ENCODE measurements at places on chromosomes 11 and 22. TPM values are rescaled to one million over a fixed set of nuclear protein-coding genes. Genes with fewer than 3 reads are reported as not detected.

The FGF3 gene
- total RNA-seq = not detected

The UCP2 gene
- 199 TPM for total RNA-seq

The STIP1 gene
- 303 TPM for total RNA-seq

The ACTN3 gene
- total RNA-seq = not detected

The OPCML gene
- total RNA-seq = not detected

GRCh38 chr11:2383852-2384804 is 7.0 kb downstream of the CD81 start:
- peak overlapping the region; percentile 22 for H3K4me3 ChIP-seq
- H3K4me1 ChIP-seq = peaks cover 62% of the 10 kb centered on the region
- H3K36me3 ChIP-seq = peaks cover 5% of the 10 kb centered on the region
- H3K27ac ChIP-seq = peak overlapping the region; percentile 84

The TMEM184B gene
- 35.5 TPM for total RNA-seq

DNA sequence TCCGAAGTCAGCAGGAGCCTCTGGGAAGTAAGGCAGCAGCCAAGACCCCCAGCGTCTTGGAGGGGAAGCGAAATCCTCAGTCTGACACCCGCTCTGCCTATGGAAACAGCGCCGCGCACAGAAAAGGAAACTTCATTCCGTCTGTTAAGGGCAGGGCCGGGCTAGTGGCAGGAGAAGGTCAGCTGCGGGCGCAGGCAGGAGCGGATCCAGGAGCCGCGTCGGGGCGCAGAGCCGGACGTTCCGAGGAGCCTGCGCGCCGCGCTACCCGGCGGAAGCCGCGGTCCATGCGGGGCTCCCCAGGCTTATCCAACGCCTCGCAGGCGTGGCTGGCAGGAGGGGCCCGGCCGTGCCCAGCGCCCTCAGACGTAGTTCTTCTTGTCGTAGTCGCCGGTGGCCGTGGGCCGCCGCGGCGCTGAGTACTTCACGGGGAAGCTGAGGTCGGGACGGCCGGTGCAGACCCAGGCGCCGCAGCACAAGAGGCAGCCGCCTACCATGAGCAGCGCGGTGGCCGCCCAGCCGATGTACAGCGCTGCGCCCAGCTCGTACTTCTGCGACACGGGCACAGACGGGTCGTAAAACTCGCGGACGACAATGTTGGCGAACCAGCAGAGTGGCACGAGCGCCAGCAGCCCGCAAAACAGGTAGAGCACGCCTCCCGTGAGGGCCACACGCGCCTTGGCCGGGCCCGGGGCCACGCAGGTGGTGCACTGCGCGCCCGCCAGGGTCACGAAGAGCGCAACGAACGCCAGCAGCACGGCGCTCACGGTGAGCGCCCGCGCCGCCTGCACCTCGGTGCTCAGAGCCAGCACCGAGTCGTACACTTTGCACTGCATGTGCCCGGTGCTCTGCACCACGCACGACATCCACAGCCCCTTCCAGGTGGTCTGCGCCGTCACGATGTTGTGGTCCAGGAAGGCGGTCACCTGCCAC is 705 bp downstream of the CLDN5 start:
- no peak overlapping the region for H3K4me3 ChIP-seq
- H3K36me3 ChIP-seq = peaks cover 5% of the 10 kb centered on the region
- peaks cover 13% of the 10 kb centered on the region for H3K4me1 ChIP-seq
- peaks cover 32% of the 10 kb centered on the region for H3K27me3 ChIP-seq
- no peak for DNase-seq
- no peak overlapping the region for H3K27ac ChIP-seq

GRCh38 chr11:75910426-75911145 is 95.6 kb downstream of the UVRAG start:
- DNase-seq = no peak
- no peak overlapping the region for H3K4me3 ChIP-seq
- no peak overlapping the region for H3K27ac ChIP-seq
- H3K27me3 ChIP-seq = peaks cover 8% of the 10 kb centered on the region
- peaks cover 32% of the 10 kb centered on the region for H3K36me3 ChIP-seq
- peaks cover 28% of the 10 kb centered on the region for H3K4me1 ChIP-seq

DNA sequence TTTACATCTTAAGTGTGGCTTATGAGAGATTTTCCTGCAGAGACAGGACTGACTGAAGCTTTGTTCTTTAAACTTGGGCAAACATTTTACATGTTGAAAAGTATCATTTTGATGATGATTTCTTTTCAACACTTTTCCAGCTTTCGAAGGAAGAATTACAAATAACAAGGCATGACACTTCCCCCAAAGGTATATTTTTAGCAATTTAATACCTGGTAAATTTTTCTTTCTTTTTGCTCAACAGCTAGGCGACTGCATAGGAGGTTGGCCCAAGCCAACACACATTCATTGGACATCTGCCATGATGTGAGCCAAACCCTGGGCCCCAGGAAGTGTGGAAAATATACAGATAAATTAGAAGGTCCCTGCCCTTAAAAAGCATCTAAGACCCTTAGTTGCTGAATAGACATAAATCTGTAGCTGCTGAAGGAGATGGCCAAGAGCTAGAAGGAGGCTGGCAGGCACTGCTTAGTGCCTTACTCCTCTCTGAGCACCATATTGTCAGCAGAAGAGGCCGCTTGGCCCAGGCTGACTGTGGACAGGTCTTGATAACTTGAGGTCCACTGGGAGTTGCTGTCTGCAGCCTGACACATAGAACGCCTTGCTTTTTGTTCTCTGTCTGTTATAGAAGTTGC is 53.3 kb upstream of the CD44 start:
- peak overlapping the region; percentile 21 for H3K27ac ChIP-seq
- H3K27me3 ChIP-seq = no peaks in the 10 kb centered on the region
- no peak overlapping the region for H3K4me3 ChIP-seq
- no peak for DNase-seq
- peaks cover 6% of the 10 kb centered on the region for H3K36me3 ChIP-seq

DNA sequence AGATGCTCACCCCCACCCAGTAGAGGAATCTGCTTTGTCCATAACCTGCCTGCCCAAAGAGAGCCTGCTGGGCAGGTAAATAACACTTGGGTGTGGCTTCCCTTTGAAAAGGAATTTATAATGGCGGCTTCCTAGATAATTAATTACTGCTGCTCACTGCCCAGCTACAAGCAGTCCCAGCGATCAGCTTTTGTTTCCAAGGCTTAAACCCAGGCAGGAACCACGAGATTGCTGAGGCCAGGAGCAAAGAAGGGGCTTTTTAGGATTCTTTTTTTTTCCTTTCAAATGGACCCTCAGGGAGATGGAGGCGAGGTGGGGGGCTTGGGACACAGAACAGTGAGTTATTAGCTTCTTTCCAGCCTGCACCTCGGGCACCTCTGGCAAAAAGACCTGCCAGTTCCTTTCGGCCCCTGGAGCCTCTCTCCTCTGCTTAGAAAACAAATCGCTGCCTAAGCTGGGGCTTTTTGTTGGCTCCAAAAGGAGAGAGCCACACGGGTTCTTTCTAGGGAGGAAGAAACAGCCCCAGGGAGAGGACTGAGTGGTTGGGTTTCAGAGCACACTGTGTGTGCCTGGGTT is 107.2 kb downstream of the TSPAN18 start:
- H3K27me3 ChIP-seq = peaks cover 44% of the 10 kb centered on the region
- H3K36me3 ChIP-seq = no peaks in the 10 kb centered on the region
- H3K4me1 ChIP-seq = peaks cover 4% of the 10 kb centered on the region
- no peak overlapping the region for H3K27ac ChIP-seq

- no peak overlapping the region for H3K4me3 ChIP-seq
- no peak for DNase-seq
- no peaks in the 10 kb centered on the region for H3K27me3 ChIP-seq
- H3K27ac ChIP-seq = no peak overlapping the region
- H3K4me1 ChIP-seq = no peaks in the 10 kb centered on the region
- H3K36me3 ChIP-seq = no peaks in the 10 kb centered on the region
These were observed 46.5 kb upstream of the FIBIN start for GRCh38 chr11:26947379-26947844.

The MUC6 gene
- not detected for total RNA-seq

- no peak overlapping the region for H3K4me3 ChIP-seq
- peaks cover 25% of the 10 kb centered on the region for H3K4me1 ChIP-seq
- no peak overlapping the region for H3K27ac ChIP-seq
- H3K27me3 ChIP-seq = peaks cover 5% of the 10 kb centered on the region
- peaks cover 8% of the 10 kb centered on the region for H3K36me3 ChIP-seq
These were observed 1.3 kb upstream of the PARVG start for GRCh38 chr22:44179196-44179988.

- H3K27ac ChIP-seq = no peak overlapping the region
- H3K4me1 ChIP-seq = no peaks in the 10 kb centered on the region
- no peak overlapping the region for H3K4me3 ChIP-seq
- no peaks in the 10 kb centered on the region for H3K36me3 ChIP-seq
- DNase-seq = no peak
- no peaks in the 10 kb centered on the region for H3K27me3 ChIP-seq
These were observed 175.0 kb downstream of the TENM4 start for GRCh38 chr11:79265756-79266322.

The TIMP3 gene
- not detected for total RNA-seq

- no peaks in the 10 kb centered on the region for H3K36me3 ChIP-seq
- no peak overlapping the region for H3K4me3 ChIP-seq
- no peak for DNase-seq
- no peak overlapping the region for H3K27ac ChIP-seq
- no peaks in the 10 kb centered on the region for H3K27me3 ChIP-seq
These were observed 13.2 kb upstream of the TPP1 start for GRCh38 chr11:6632116-6633073.

GRCh38 chr22:43510281-43511070 is 98.7 kb downstream of the MPPED1 start:
- no peak for DNase-seq
- no peak overlapping the region for H3K4me3 ChIP-seq

- H3K27ac ChIP-seq = no peak overlapping the region
- H3K27me3 ChIP-seq = no peaks in the 10 kb centered on the region
- DNase-seq = no peak
- H3K36me3 ChIP-seq = peaks cover 1% of the 10 kb centered on the region
These were observed 37.3 kb downstream of the KIAA0930 start for GRCh38 chr22:45203150-45203951.
